ENCODE measurements at places on chromosomes 1 and 21.

DNA sequence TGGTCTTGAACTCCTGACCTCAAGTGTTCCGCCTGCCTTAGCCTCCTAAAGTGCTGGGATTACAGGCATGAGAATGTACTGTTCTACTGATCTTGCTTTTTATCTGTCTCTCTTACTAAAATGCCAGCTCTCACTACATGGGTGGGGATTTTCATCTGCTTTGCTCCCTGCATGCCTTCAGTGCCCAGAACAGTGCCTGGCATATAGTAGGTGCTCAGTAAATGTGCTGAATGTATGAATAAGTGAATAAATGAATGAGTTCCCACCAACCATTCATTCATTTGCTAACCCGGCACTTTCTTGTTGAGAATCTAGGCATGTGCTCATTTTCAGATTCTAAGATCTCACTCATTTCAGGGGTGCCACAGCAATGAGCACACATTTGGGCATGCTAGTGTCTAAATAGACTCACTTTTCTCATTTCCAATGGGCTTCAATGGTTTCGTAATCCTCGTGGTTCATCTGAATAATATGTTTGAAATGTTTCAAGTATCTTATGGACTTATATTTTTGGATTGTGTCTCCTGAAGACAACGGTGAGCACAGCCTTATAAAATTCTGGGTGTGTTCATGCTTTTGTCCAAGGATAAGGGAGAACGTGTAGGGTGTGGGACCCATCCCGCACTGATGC is 7.6 kb downstream of the DHRS3 start:
- DNase-seq: no peak

- no peak for DNase-seq
These were observed 8.1 kb downstream of the PAQR7 start for GRCh38 chr1:25867210-25867991.

- DNase-seq: no peak
These were observed 6.8 kb upstream of the LRRN2 start for GRCh38 chr1:204692325-204692840.

DNA sequence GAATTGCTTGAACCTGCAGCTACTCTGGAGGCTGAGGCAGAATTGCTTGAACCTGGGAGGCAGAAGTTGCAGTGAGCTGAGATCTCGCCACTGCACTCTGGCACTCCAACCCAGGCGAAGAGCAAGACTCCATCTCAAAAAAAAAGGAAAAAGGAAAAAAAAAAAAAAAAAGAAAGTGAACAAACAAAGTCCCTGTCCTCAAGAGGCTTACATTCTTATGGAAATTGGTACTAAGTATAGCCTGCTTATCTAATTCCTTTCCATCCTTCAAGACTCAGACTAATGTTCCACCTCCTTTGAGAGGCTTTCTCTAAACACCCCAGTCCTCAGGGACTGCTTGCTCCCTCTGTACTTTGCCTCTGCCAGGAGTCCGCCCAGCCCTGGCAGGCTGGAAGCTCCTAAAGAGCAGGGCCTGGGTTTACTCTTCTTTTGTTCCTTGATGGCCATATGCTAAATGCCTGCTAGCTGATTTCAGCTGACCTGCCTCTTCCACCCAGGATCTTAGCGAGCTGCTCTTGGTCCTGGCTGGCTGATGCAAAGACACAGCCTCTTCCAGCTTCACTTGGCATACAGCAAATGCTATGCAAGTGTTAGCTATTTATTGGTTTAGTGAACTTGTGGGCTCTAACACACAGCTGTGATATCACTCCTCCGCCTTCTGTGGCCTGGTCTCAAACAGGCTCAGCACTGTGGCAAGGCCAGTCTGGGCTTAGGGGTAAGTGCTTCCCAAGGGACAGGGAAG is 9.8 kb downstream of the SLC9A1 start:
- no peak for DNase-seq

- DNase-seq: no peak
These were observed 88.4 kb upstream of the PDE4B start for GRCh38 chr1:65704318-65704717.

DNA sequence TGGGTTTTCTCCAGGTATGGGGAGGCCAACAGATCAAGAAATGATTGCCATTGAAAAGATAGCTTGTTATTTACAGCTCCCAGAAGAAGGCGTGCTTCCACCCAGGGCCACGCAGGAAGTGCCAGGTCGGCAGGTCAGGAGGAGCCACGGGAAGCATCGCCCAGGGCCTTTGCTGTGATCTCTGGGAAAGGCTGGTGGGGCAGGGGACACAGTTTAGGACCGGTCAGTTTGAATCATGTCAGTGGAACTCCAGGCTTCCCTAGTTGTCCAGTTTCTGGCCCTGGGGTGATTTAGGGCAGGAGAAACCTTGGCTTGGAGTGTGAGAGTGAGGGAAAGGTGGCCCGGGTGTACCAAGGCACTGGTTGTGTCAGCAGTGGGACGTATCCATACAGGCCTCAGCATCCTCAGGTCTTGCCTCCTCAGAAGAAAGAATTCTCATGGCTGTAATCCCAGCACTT is 11.4 kb downstream of the PLA2G5 start:
- no peak for DNase-seq

- DNase-seq: no peak
These were observed 5.3 kb downstream of the MAN1C1 start for GRCh38 chr1:25621876-25622275.

- DNase-seq: no peak
These were observed 11.0 kb downstream of the PLEKHA6 start for GRCh38 chr1:204348722-204349121.

GRCh38 chr1:197622371-197622770 is 152.9 kb downstream of the DENND1B start:
- DNase-seq: no peak

DNA sequence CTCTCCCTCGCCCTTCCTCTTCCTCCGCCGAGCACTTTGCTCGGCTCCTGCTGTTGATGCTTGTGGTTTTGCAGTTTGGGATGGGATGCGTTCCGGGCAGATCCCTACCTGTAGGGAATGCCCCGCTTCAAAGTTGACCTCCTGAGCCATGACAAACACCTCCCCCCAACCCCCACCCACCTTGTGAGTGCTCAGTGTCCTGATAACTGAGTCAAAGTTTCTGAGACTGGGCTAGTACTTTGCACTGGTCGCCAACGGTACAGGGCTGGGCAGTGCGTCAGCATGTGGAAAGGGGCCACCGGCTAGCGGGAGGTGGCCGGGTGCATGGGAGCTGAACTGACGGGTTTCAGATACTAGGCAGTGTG is 771 bp downstream of the RABGAP1L start:
- DNase-seq: peak; percentile 54

- DNase-seq: peak; percentile 33
These were observed 13.7 kb upstream of the RPL5 start for GRCh38 chr1:92817986-92818764.

DNA sequence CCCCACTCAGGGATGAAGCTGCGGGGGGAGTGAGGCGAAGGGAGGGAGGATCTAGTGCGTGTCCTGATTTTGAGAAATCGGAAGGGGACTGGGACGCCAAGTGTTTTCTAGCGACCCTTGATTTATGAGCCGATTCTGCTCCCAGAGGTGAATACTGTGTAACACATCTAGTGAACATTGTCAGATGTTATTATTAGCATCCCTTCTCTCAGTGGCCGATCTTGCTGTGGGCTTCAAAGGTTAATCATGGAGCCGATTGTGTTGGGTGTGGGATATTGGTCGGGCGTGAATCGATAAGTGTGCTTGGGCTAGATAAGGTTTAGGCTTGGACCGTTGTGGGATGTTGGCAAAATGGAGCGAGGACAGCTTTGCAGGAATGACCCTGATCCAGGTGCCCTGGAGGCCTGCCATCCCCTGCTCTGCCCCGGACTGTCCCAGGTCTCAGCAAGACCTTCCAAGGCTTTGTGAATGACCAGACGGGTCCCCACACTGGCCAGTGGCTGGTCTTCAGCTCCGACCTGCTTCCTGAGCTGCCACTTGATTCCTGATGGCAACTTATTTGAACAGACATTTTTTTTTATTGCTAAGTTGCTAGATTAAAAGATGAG is 2.2 kb downstream of the AJAP1 start:
- DNase-seq: no peak

DNA sequence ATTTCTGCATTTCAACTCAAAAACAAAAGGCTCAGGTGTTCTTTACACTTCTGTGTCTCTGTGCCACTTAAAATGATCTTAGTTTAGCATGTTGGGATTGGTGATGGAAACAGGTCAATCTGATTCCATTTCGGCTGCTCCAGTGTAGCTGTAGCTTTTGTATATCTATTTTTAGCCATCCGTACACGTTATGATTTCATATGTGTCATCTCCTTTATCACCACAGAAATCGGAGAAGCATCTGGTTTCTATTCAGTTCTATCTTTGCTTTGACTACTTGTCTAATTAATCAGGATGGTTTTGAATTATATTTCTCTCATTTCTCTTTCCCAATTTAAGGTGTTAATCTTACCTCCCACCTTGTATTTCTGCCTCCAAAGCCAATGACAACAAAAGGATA is 41.1 kb downstream of the RGS21 start:
- DNase-seq: no peak

DNA sequence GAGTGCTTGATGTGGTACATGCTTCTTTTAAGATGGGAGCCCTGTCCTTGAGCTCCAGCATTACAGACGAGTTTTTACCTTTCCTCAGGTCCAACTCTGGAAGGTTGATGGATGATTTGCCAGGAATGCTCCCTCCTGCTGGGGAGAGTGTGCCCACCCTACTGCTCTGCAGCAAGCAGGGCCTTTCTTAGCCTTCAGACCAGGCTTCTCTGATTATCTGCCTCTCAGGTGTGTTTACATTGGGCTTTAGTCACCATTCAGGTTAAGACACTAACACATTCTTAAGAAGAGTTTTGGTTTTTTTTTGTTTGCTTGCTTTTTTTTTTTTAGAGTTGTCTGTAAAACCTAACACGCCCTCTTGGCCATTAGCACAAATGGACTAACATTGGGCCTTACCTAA is 301.8 kb downstream of the KCNT2 start:
- DNase-seq: no peak

- DNase-seq: no peak
These were observed 488 bp downstream of the DBT start for GRCh38 chr1:100249155-100249536.

GRCh38 chr1:81458186-81458585 is 342.5 kb upstream of the ADGRL2 start:
- no peak for DNase-seq

DNA sequence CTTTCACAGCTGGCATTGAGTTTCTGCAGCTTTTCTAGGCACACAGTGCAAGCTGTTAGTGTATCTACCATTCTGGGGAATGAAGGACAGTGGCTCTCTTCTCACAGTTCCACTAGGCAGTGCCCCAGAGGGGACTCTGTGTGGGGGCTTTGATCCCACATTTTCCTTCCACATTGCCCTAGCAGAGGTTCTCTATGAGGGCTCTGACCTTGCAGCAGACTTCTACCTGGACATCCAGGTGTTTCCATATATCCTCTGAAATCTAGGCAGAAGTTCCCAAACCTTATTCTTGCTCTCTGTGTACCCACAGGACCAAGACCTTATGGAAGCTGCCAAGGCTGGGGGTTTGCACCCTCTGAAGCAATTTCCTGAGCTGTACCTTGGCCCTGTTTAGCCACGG is 2.4 kb upstream of the IFI44 start:
- no peak for DNase-seq

DNA sequence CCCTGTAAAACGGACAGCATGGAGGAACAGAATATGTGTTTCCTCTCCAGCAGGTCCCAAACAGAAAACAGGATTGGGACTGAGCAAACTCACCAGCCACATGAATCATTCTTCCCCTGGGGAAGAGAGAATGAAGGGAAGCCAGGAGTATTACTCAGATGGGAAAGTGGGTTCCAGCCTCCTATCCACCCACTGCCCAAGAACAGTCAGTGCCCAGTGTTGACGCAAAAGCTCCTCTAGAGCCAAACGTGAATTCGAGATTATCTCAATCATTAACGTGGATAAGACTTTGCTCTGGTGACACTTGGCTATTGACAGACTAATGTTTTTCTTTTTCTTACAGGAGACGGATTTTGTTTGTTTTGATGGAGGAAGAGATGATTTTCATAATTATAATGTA is 9.3 kb downstream of the MIA3 start:
- DNase-seq: no peak

DNA sequence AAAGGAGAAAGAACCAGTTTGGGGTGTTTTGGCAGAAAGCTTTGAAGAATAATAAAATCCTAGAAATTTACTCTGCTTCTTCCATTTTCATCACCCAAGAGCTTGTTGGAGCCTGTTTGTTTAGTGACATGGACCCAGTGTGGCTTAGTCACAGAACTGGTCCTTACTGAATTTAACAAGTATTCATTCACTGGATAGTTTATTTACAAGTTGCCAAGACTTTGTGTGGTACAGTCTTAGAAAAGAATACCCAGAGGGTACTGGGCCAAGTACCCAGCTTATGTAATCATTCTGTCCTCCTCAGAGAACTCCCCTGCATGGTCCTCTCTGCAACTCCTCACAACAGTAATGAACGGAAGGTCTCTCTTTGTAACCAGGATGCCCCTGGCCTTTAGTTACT is 16.4 kb downstream of the RAB4A start:
- DNase-seq: no peak

DNA sequence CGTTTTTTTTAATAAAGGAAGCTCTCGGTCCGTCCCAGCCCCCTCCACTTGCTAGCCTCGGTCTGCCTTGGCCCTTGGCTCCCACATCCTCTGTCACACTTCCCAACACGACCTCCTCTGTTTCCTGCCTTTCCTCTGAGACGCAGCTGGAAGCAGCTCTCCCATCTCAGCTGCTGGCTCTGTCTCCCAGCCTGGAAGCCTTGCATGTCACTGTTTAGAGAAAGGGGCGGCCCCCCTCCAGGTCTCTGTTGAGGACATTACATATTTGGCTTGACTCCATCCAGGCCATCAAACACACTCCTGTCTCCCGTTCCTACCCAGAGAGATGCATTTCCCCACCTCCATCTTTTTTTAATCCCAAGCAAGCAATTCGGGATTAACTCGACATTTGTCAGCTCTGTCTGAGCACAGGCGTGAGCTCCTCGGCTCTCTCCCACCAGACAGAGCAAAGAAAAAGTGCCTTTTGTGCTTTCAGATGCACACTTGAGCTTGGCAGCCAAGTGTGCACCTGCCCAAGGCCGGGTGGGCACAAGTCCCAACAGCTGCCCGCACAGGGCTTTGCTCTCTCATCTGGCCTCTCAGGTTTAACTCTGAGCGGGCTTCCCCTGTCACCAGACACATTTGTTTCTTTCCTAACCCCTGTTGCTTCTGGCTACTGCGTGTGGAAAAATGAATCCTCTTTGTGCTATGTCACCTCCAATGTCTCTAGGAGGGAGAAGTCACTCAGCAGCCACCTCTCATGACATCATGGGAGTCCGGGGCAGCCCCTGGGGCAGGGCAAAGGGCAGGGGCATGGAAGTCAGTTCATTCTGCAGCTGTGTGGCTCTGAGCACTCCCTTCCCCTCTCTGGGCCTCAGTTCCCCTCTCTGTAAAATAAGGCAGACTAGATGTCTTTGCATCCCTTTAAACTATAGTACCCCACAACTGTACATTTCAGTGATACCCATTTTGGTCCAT is 108.3 kb downstream of the KCND3 start:
- no peak for DNase-seq

- DNase-seq: no peak
These were observed 68.4 kb upstream of the MAGI3 start for GRCh38 chr1:113321771-113322387.
